ENCODE measurements at places on chromosomes 1 and 21.

DNA sequence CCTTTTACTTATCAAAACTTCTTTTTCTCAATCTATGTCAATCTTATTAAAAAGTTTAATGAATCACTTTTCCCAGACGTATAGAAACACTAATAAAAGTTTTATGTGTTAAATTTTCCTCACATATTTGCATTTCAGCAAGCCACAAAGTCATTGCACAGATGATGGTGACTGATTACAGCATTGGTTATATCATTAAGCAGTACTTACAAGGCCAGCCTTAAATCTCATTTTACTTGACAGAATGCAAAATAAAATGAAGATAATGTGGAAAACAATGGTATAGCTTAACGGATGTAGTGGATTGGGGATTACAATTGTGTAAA, 39.5 kb downstream of the TMEM200B start:
- DNase-seq = no peak

DNA sequence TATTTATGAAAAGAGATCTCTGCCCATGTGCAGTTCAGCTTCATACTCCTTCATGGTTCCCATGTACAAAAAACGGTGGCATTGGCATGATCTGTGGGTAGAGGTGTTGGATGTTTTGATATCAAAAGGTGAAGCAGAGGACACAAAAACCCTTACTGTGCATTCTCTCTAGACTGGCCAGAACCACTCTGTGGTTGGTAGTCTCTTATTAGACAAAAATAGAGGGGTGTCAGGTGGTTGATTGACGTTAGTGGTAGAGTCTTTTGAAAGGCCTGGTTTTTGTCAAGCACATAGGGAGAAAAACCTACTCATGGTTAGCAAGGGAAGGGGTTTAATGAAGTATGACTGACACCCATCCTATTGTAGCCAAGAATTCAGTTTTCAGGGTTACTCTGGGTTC, 400.0 kb upstream of the TMPRSS15 start:
- DNase-seq = no peak

GRCh38 chr1:199954699-199955098, 72.8 kb upstream of the NR5A2 start:
- no peak for DNase-seq

GRCh38 chr1:66243548-66244130, 290.3 kb upstream of the SGIP1 start:
- no peak for DNase-seq

DNA sequence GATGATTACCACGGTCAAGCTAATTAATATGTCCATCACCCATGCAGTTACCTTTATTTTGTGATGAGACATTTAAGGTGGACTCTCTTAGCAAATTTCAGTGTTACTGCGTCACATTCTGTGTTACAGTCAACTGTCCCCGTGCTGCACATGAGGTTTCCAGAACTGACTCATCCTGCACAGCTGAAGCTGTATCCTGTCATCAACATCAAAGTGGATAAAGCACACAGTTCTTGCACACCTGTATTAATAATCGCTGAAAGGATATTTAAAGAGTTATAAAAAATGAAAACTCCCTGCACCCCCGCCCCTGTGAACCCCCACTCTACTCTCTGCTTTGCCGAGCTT, 3.4 kb upstream of the KRTAP10-5 start:
- no peak for DNase-seq

DNA sequence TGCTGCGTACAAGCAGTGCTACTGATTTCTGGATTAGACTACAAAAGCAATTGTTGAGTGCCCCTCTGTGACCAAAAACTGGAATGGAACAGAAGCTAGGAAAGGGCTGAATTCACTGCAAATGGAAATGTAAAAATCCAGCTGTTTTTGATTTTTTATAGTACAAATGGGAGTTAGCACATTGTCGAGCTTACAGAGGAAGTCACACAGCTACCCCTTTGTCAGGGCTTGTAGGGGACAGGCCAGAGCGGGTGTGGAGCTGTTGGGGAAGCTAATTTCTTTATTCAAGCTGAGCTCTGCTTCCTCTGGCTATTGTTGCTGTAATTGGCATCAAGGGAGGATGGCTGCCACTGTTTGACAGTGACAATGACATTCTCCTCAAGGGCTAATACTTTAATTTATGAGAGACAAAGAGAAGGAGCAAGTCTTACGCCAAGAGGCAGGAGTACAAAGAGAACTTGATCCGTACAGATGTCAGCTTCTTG, 96.1 kb downstream of the SLC35F3 start:
- DNase-seq = no peak

DNA sequence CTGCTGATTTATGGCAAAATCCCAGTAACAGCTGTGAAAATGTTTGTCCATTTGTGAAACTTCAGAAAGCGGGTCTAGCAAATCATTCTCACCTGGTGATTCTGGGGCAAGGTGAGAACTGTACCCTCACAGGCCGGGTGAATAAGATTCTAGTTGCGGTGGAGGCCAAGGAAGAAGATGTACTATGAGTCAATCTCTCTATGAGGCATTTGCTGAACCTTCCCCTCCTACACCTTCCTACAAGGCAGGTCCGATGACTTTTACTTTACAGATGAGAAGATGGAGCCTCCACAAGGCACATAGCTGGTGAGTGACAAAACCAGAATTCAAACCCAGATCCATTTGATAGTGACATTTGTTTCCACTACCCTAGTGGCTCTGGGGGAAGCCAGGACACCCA, 72.7 kb downstream of the BACH1 start:
- DNase-seq = no peak

DNA sequence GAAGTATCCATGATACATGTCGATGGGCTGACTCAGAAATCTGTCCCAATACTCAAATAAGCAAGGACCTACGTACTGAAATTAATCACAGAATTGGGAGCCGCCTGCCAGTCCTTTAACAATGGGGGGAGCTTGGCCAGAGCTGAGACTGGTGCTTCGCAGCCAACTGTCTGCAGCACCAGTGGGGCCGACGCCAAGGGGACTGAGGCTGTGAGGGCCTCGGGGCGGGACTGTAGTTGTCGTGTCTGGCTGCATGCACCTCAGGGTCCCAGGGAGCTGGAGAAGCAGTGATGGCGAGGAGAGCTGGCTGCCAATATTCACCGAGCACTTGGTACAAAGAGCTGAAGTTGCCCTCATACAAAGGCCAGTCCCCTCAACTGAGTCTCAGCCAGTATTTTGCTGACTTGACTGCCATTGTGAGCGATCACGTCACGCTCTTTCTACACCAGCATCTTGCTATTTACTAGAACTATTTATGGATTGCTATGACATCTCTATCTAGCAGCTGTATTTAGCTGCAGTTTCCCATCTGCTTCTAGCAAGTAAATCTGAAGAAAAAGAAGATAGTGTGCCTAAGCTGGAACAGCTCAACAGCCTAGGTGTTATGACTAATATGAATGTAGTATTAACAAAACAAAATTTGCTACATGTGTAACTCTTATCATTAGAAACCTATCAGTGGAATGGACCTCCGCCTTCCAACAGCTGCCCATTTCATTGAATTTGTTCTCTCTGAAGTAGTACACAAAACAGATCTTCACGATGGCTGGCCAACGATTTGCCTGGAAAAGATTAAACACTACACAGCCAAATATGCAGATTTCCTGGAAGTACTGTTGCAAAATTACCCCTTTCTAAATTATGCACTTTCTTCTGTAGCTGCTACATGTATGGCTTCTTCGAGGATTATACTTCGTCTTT, 29.1 kb downstream of the EVI5 start:
- DNase-seq = no peak

- no peak for DNase-seq
Observed at GRCh38 chr1:110702260-110702659, 27.5 kb upstream of the KCNA3 start.

- no peak for DNase-seq
Observed at GRCh38 chr1:220902916-220903315, 23.7 kb downstream of the HLX start.

DNA sequence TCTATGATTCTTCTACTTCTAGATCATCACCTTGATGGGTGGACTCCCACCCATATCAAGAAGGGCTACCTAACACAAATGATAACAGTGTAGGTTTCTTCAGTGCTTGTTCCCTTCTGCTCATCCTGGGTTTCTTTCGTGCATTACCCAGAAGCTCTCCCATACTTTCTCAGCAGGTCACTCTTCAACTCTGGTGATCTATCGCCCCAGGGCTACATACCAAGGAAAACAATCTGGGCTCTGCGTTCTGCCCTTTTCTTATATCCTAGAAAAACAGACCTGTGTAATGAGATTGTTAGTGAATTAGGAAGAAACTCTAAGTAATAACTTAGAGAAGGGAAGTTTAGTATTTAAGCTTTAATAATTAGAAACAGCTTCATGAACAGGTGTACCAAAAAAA, 370.6 kb upstream of the SPAG17 start:
- no peak for DNase-seq

Measured in GF-D8 (cell line).